ENCODE measurements at places on chromosomes 7 and 10.

DNA sequence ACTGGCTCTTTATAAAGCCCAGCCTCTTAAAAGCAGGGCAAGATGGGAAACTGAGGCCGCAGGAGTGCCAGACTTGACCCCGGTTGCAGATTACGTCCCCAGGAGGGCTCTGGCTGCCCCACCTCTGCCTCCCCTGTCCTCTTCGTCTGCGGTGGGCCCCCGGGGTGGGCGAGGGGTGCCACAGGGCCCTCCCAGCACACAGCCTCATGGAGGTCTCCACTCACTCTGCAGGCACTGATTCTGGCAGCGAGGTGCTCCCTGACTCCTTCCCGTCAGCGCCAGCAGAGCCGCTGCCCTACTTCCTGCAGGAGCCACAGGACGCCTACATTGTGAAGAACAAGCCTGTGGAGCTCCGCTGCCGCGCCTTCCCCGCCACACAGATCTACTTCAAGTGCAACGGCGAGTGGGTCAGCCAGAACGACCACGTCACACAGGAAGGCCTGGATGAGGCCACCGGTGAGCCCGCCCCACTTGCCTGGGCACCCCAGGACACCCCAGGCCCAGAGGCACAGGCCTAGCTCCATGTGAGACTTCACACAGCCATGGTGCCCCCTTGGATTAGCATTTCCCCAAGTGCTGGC, 39.4 kb upstream of the SLC29A3 start:
- DNase-seq = peak; percentile 14

DNA sequence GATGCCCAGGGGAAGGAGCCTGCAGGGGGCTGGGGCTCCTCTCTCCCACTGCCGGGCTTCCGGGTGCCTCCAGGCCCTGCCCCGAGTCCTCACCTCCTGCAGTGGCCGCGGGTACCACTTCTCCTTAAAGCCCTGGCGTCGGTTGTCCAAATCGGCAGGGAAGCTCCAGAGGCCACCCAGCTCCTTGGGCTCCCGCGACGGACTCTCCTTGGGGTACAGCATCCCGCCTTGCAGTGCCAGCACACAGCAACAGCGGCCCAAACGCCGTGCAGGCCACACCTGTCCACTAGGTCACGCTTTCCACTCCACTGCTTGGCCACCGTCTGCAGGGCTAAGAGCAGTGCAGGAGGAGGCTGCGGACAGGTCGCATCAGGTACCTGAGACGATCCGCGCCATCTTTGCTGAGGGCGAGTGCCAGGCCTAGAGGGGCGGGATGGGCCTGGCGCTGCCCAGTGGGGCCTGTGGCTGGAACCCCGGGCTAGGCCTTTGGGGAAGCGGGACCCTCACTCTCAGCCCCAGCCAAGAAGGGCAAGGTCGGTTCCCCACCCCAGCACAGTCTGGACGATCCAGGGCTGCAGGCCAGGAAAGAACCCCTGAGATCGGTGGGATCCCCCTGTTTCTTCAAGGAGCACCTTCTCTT, 47.7 kb upstream of the ZNF479 start:
- DNase-seq = no peak

DNA sequence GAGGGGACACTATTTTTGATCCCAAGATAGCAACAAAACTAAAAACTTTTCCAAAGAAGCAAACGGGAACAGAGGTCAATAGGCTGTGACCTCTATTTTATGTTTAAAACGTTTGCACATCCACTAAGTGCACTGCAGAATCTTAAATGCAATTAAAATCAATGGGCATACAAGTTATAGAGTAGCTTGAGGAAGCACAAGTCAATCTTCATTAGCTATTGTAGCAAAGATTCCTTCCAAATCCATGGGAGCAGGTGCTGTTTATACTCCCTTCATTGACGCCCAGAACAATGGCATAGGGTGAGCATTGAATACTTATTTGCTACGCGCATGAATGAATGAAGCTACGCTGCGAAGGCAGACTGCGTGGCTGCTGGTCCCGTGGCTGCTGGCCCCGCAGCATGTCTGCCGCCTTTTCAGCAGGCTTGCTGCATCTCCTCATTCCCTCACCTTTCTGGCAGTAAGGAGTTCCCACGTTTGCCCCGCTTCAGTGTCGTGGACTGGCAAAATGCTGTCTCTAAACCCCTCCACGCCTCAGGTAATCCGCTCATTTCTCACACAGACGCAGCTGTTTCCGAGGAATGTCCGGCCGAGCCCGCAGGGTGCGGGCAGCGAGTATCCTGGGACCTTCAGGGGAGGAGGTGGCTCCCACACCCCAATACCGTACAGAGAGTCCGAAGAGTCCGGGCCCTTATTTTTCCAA, 754 bp upstream of the PHYHIPL start:
- no peak for DNase-seq

GRCh38 chr10:103605359-103606096, 112.0 kb downstream of the NEURL1 start:
- DNase-seq = peak; percentile 12

- DNase-seq = no peak
Observed at GRCh38 chr10:15346440-15347141, 24.5 kb downstream of the FAM171A1 start.

DNA sequence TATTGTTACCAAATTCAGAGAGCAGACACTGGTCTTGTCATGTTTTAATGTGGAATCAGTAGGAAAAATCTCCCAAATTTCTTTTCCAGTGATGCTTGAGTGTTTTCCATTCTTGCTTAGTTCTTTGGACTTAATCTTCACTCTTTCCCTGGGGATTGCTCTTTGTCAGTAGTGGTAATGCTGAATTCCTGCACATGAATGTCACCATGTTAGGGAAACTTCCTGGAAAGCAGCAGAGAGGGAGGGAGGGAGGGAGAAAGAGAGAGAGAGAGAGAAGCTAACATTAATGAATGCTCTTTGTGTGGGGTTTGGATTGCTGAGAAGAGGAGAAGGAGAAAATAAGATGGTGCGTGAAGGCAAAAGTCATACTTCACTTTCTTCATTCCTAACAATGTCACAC, 295.3 kb upstream of the COBL start:
- no peak for DNase-seq

DNA sequence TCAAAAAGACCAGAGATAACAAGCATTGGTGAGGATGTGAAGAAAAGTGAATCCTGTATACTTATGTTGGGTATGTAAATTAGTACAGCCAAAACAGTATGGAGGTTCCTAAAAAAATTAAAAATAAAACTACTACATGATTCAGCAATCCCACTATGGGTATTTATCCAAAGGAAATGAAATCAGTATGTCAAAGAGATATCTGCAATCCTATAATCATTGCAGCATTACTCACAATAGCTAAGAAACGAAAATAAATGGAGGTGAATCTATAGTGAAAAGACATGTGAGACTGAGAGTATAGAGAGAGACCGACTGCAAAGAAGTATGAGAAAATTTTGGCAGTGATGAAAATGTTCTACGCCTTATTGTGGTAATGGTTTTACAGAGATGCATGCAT, 139.2 kb upstream of the TMEM168 start:
- no peak for DNase-seq

DNA sequence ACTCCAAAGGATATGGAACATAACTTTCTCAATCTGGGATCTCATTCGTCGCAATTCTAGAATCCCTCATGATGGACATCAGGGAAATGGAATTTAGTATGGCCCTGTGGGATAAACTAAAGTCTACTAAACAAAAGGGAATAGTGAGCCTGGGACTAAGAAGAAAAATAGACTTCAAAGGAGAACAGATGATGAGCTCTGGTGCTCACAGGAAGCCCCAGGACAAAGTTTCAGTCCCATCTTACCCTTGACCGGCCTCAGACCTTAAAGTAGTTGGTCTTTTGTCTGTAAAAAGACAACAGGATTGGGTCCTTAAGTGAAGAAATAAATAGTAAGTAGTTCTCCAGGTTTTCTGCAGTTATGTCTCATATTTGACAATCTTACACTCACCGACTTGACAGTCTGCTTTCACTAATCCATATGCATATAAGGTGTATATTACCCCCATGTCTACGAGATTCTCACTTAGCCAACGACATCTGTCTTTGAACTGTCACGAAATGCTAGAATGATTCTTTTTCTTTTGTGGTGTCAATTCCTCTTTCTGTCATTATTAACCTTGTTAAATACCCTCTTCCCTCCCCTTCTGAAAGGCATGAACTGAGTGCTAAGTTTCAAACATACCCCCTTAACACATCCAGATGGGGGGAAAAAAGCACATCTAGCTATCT, 10.9 kb upstream of the IKZF1 start:
- no peak for DNase-seq

- no peak for DNase-seq
Observed at GRCh38 chr10:4217653-4218052, 432.6 kb upstream of the KLF6 start.
